ENCODE measurements at places on chromosomes 3 and 15.

- no peak for DNase-seq
These were observed 77.5 kb upstream of the CADM2 start for GRCh38 chr3:84881288-84881687.

GRCh38 chr3:159418571-159419526 is 569.8 kb upstream of the IL12A start:
- no peak for DNase-seq

GRCh38 chr3:126360046-126360713 is 3.0 kb upstream of the KLF15 start:
- no peak for DNase-seq

- no peak for DNase-seq
These were observed 10.5 kb downstream of the IL17RD start for GRCh38 chr3:57154470-57155309.

GRCh38 chr15:61034678-61035291 is 194.3 kb downstream of the RORA start:
- no peak for DNase-seq

DNA sequence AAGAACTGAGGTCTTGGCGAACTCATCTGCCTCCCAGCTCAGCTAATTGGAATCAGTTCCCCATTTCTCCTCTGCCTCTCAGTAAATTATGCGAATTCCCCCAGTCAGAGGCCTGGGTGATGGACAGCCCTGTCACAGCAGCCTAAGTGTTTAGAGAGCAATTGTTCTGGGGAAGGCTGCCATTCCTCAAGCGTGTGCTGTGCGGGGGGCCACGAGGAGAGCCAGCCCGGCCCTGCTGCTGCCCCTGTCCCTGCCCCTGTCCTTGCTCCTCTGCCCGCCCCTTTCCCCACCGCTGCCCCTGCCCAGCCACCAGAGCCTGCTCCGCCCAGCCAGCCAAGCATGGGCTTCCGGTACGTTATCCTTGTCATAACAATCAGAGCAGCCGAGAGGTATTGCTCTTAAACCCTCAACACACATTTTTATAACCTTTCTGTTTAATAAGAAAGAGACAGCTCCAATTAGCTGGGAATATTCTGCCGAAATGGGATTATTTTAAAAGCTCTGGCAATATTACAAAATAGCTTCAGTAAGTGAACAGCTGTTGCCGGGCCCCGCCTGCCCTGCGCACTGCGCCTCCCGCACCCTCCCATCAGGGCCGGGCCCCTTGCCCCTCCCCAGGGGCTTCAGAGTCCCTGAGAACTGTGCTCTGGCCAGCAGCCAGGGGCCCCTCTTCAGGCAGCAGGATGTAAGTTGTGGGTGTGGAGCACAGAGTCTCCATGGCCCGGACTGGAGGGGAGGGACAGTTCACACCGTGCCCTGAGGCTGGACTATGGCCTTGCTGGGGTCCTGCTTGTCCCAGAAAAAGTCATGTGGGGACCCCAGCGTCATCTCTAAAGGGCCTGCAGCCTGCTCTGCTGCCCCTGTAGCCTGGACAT is 12.4 kb upstream of the CACNA2D2 start:
- no peak for DNase-seq

- DNase-seq: no peak
These were observed 705 bp upstream of the TFRC start for GRCh38 chr3:196082619-196082971.

GRCh38 chr3:45616158-45616557 is 21.6 kb downstream of the LIMD1 start:
- no peak for DNase-seq

DNA sequence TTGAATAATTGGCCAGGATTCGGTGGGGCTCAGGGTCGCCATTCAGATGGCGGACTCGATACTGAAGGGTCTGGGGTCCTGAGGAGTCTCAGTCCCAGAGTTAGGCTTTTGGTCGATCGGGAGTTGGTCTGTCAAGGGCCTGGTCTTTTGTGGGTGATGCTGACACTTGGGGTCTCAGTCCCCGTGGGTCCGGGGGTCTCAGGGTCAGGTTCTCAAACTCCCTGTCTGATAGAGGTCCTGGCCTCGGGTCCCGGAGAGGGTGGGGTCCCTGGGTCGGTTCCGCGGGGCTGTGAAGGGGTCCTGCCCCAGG is 467 bp downstream of the NCKIPSD start:
- no peak for DNase-seq

DNA sequence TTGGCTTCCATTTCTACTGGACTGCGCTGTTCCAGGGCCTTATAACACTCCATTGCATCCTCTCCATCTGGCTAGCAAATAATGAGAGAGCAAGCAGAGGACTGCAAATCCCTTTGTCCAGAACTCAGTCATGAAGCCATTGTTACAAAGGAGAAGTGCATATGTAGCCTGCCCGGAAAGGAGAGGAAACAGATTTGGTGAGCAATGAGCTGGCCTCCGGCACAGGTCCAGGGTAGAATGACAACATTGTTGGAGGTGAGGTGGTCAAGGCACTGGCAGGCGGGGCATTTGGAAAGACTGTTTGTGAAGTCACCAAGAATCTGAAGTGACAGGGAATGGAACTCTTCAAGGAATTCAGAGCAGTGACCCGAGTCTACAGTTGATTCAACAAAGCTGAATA is 25.0 kb upstream of the ATP1B3 start:
- no peak for DNase-seq

DNA sequence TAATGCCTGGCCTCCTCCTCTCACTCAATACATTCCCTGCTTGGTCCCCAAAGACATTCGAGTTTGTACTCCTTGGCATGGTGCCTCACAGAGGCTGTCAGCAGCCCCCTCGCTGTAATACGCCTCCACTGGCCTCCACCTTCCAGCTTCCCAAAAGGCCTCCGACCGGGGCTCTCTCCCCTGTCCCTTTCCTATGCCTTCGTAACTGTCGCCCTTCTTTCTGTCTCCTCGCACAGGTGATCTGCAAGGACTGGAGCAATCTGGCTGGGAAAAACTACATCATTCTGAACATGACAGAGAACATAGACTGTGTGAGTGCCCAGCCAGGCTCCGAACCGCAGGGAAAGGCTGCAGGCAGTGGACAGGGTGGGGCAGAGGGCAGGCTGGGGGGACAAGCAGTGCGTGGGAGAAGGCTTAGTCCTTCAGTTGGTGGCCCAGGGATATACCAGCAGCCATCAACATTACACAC is 10.7 kb upstream of the ABTB1 start:
- no peak for DNase-seq

DNA sequence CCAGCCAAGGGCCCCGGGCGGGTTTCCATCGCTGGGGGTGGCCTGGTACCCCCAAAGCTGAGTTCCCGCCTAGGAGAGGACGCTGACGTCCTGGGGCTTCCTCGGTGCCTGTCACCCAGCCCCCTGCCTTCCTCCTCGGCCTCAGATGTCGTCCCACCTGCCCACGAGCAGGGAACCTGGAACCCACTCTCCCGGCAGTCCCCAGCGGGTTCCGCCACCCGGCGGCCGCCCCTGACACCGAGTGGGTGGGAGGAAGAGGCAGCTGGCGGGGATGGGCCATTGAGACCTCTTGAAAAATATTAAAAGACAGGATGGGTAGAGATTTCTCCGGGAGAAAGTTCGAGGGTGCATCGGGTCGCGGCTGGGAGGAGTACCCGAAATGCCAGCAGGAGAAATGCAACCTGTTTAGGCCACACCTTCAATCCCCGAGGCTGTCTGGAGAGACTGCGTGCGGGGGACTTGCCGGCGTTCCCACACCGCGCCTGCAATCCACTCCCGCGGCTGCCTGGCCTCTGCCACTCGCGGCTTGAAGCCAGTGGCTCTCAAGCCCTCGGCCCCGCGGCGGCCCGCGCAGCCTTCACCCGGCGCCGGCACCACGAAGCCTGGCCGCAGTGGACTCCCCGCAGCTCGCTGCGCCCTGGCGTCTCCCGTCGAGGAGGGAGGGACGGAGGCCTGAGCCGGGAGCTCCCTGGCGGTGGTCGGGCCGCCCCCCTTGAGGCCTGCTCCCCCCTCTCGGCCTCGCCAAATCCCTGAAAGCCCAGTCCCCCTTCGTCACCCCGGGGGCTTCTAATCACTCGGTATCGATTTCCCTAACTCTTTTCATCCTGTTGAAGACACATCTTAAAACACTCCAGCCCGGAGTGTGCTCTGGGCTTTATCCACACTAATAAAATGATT is 8.6 kb upstream of the NR2F2 start:
- DNase-seq: no peak

- no peak for DNase-seq
These were observed 107.5 kb downstream of the WNT7A start for GRCh38 chr3:13772321-13772745.
